Esophagus squamous epithelium (tissue), 5 donors: ENCODE measurements at places on chromosomes 11 and 22. TPM values are rescaled to one million over a fixed set of nuclear protein-coding genes. Genes with fewer than 3 reads are reported as not detected.

PANX3 gene
- total RNA-seq = not detected

DNA sequence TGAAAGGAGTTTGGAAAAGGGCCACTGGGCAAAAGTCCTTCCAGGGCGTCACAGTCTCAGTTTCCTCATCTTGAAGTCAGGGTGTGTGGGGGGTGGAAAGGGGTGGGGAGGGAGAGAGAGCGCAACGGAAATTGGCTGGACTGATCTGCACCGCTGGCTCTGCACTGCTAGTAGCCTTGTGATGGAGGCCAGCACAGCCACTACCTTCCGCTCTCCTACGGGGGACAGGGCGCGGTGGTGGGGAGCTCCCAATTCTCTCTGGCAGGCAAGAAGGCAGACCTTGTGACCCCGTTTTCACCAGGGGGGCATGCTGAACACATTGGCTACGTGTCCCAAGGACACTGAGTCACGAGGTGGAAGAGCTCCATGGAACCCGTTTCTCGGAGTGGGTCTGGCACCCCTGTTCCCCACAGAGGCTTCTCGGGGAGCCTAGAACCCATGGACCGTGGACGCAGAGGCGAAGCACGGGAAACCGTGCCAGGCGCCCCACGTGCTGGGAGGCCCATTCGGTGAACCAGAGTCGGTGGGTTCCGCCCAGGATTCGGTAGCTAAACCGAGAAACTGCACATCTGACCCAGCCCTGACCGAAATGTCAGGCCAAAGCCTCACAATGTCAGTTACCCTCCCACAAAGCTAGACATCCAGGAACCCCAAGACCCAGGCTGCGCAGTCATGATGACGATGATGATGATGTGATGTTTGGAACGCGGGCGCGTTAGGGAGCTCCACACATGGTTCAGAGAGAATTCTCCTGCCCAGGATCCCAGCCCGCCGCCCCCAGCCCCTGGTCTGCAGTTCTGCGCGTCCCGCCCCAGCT lies 28.3 kb upstream of the WNT11 start:
- no peak for DNase-seq

NOX4 gene
- total RNA-seq = 0.26 TPM

- DNase-seq = no peak
These were observed 88.4 kb upstream of the RTL6 start for GRCh38 chr22:44586351-44586990.

GRCh38 chr11:85475660-85476517 lies 151.3 kb downstream of the DLG2 start:
- no peak for DNase-seq

DNA sequence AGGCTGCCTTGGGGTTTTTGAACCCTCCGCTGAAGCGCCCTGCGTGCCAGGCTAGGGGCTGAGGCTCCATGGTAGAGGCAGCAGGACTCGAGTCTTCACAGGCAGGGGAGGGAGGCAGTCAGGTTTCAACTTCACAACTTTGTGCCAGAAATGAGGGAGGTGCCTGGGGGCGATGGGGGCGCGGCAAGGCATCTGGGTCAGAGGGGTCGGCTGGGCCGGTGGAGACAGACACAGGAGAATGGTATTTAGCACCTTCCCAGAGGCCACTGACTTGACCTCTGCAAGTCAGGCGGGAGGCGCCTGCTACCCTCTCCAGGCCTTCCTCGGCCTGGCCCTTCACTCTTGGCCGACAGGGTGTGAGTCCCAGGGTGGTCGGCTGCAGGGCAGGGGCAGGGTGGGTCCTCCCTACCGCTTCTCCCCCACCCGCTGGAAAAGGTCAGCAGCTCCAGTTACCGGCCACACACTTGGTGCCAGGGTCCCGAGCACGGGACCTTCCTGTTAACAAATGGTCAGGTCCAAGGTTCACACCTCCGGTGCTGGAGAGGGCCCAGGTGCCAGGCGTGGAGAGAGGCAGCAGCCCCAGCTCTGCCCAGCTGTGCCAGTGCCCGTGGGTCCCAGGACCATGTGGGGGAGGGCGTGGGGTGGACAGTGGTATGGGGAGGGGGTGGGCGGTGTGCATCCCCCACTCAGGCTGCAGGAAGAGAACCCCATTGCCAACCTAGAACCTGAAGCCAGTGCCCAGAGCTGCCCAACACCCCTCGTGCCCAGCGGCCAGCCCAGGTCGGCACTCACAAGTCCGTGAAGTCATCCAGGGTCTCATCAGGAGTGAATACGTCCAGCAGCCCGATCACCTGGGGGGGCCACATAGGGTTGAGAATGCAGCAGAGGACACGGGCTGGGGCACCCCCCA lies 3.8 kb downstream of the MAPK12 start:
- no peak for DNase-seq

DNA sequence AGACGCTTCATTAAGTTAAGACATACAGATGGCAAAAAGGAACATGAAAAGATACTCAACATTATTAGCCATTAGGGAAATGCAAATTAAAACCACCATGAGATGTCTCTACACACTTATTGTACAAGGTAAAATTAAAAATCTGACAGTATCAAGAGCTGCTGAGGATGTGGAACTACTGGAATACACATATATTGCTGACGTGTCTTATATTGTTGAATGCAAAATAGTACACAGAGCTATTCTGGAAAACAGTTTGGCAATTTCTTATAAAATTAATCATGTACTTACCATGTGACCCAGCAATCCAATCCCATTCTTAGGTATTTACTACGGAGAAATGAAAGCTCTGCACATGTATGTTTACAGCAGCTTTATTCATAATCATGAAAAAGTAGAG lies 742.5 kb downstream of the TBC1D22A start:
- DNase-seq = no peak

CDC42EP2 gene
- total RNA-seq = 4.7 TPM

DNA sequence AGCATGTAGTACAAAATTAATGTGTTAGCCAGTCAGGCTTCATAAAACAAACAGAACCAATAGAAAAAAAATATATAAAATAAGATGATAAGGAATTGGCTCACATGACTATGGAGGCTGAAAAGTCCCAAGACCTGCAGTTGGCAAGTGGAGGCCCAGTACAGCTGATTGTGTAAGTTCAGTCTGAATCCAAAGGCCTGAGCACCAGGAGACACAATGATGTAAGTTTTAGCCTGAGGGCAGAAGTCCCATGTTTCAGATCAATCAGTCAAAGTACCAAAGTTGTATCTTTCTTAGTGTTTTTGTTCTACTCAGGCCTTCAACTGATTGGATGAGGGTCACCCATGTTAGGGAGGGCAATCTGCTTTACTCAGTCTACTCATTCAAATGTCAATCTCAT lies 14.3 kb upstream of the OR10D3 start:
- no peak for DNase-seq

IL17REL gene
- total RNA-seq = not detected

DNA sequence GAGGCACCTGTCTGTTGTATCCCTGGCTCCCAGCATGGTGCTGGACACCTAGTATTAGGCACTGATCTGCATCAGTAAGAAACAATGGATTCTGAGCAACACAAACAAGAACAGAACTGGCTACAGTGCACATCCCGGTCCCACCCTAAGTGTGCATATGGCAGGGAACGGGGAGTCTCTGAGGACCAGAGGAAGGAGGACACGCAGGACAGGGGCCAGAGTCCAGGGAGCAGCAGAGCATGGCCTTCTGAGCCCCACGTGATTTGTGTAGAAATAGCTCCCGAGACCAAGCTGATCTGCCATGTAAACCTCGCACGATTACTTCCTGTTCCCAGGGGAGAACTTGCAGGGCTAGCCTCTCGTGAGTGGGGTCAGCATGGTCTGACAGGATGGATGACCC lies 12.7 kb upstream of the SNX32 start:
- no peak for DNase-seq

- no peak for DNase-seq
These were observed 6.4 kb downstream of the PRPF19 start for GRCh38 chr11:60899977-60900376.

MEI1 gene
- total RNA-seq = 0.75 TPM

KRTAP5-7 gene
- total RNA-seq = 0.38 TPM

- no peak for DNase-seq
These were observed 100.7 kb downstream of the CEP164 start for GRCh38 chr11:117428186-117428855.

TMEM225 gene
- not detected for total RNA-seq

- DNase-seq = no peak
These were observed 107.4 kb downstream of the SERGEF start for GRCh38 chr11:17905477-17905876.

- no peak for DNase-seq
These were observed 58.8 kb upstream of the ZBED5 start for GRCh38 chr11:10916665-10917064.

DNA sequence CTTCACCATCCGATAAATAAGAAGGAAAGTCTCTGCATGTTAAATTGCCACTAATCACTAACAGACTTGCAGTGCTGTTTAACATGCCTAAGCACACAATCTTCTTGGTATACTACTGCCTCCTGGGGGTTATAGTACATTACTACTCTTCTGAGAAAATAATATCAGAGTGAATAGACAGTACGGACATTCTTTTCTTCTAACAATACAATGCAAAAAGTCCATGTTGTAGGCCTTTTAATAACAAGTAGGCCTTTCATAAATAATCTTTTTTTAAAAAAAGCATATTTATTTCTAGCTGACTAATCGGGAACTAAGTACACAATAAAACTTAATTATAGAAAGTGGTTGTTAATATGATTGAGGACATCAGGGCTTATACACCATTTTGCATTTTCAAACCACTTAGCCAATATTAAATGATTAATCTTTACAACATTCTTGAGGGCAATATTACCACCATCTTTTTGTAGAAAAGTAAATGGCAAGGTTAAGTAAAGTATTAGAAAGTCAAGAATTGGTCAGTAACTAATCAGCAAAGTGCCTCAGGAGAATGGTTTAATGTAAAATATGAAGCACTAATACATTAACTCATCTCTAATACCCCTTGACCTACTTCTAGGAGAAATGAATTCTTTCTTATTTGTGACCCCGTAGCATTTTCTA lies 84.7 kb downstream of the TTC28 start:
- DNase-seq = no peak

GRCh38 chr22:25159028-25159427 lies 40.6 kb upstream of the CRYBB3 start:
- no peak for DNase-seq

MS4A4A gene
- total RNA-seq = 32.0 TPM

DNA sequence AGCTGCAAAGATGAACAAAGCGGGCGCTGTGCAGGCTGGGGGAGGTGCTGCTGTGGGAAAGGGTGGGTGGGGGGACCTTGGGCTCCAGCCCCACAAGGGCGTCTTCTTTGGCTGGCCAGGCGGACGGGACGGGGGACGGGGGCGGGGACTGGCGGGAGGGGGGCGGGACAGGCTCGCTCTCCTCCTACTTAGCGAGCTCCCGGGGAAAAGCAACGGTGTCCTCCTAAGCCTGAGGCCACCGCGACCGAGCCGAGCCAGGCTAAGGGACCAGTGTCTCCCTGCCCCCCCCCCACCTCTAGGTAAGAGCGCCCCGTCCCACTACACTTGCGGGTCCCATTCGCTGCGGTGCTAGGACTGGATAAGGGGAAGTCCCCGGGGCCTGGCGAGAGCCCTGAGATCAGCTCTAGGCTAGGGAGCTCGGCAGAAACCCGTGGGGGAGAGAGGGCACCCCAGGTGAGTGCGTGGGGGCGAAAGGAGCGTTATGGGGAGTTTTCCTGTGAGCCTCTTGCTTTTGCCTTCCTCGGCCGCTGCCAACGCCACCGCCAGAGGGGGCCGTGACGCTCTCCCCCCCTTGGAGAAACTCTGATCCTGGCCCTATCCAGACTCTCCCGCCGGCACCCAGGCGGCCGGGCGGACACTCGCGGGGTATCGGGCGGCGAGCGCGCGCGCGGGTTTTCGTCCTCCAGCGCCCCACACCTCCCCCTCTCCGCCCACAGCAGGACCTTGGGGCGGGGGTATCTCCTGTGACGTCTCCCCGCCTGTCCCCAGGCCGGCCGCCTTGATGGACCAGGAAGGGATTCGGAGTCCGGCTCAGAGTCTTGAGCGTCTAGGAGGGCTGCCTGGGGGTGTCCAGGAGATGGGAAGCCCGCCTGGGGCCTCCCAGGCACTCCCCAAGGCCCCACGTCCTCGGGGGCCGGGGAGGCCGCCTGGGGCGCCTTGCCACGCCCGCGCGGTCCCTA lies at the start of gene PHLDB1:
Gene PHLDB1, plus strand, starts transcription at position 215 of the 959 bp plus-strand sequence. CDS start 6,222 bp downstream, outside the sequence.
- no peak for DNase-seq

GRCh38 chr11:130992788-130993187 lies 76.5 kb upstream of the SNX19 start:
- no peak for DNase-seq

GRCh38 chr22:35835267-35835997 lies 117.8 kb downstream of the APOL5 start:
- no peak for DNase-seq

DNA sequence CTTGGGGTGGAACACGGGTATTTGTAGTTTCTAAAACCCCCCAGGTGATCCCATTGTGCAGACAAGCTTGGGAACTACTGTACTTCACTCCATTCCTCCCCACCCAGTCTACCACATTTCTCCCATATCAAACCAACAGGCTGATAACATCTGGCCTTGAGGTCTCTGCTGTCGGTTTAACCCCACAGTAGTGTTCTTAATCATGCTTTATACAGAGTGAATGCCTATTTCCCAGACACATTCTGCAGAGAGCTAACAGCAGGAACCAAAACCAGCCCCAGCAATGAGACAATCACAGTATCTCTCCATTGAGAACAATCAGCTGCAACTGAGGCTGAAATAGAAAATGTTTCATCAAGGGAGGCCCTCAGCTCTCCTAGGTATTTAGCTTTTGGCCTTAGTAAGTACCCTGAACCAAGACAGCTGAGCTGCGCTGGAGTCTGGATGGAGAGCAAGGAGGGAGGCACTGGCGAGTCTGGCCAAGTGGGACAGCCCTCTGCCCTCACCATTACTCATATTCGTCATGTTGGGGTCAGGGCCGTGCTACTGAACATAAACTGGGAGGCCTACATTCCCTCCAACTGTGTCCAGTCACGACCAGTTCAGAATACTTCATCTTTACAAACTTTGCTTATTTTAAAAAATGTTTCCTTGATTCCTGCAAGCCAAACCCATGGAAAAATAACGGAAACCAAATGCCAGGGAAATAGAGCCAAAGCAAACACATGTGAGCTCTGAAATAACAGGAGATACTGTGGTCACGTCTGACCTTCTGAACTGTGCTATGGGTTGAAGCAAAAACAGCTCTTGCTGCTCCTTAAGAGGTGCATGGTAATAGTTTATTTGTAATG lies 81.0 kb downstream of the CCDC34 start:
- DNase-seq = no peak

DNA sequence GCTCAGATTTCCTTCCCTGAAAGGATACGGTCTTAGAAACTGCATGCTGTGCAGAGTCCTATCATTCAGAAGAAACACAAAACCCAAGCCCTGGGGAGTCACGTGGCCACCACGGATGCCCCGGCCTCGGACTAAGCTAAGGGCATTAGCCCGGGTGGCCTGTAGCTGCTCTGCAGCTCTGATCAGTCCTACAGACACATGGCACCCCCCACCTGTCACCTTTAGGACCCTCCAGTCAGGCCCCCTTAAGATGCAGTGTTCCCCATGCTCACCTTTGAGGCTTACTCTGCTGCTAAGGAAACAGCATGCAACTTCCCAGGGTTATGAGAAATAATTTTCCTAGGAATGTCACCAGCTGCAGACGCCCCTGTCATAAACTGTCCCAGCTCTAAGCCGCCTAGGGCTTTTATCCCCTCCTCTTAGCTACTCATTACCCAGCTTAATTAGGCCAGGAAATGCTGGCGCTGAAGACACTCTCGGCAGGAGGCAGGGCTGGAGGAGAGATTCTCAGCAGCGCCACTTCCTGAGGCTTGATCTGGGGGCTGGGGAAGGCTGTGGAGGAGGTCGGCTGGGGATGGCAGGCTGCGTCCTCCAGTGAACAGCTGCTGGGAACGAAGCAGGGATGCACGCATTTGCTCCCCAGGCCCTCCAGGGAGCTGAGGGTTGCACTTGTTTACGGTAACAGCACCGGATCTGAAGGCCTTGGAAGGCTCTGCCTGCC lies 47.2 kb upstream of the ADA2 start:
- DNase-seq = no peak

ART5 gene
- total RNA-seq = not detected
